WTC11 (cell line): ENCODE measurements at places on chromosomes 7 and 10. TPM values are rescaled to one million over a fixed set of nuclear protein-coding genes. Genes with fewer than 3 reads are reported as not detected.

Gene CLDN12
- total RNA-seq, result 39.4 to 47.5 TPM (median 44.1 TPM) in 3 replicates

Gene SLC18A2
- total RNA-seq, result 5.9 to 7.1 TPM (median 7.1 TPM) in 3 replicates

DNA sequence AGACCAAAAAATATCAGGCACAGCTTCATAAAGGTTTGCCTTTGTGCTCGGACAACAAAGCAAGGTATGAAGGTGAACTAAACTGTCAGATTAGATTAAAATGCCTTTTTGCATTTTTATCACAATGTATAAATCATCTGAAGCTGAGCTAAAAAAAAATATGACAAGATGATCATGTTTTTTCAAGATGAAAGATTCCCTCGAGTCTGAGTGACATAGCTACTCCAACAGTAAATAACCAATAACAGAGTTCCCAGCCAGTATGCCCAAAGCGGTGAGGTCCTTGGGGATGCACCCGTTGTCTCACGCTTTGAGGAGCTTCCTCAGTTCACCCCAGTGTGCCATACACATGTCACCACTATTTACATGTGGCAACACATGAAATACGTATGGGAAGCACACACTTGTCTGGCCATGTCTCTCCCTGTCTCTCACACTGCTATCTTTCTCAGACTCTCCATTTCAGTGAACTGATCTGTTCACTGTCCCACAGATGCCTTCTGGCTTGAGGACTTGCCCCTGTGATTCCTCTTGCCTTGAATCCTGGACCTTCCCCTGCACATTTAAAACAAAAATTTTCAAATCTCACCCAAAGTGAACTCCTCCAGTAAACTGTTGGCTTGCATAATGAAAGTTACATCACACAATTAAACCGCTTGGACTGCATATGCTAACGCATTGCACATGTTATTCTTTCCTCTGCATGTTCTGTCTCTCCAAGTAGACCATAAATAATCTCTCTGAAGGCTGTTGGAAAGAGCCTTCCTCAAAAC lies 2.6 kb upstream of the PIK3CG start:
- no peak for DNase-seq

DNA sequence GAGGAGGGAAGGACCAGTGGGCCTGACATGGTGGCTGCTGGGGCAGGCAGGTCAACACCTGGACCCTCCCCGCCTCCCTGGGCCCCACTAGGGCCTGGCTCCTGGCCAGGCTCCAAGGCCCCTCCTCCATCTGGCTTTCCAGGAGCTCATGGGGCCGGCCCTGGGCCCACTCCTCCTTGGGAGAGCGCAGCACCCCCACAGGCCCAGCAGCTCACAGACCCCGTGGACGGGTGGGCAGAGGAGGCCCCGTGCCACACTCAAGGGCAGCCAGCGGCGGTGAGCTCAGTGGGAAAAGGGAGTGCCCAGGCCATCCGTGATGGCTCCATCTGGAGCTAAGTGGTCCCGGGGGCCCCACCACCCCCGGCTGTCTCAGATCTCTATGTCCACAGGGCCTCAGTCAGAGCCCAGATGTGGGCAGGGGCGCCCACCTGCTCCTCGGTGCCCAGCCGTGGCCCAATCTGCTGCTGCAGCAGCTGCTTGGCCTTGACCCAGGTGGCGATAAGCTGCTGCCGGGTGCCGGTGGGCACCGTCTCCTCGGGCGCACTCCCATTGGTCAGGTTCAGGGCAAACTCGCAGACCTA lies 32.8 kb downstream of the CFAP46 start:
- peak; percentile 7 for DNase-seq

DNA sequence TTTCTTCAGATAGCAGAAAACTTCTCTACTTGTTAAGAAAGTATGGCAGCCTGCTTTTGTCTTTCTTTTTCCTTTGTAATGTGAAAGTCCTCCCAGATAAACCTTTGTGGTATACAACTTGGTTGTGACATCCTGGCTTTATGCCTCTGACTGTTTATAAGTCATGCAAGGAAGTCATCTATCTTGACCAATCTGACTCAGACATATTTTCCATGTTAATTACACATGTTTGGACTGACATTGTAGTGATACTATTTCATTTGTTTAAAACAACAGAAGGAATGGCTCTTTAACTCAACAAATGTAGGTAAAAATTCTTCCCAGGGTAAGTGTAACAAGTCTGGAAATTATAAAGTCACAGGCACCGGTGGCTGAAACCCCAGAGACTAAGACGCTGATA lies 341.6 kb upstream of the MEOX2 start:
- no peak for DNase-seq

DNA sequence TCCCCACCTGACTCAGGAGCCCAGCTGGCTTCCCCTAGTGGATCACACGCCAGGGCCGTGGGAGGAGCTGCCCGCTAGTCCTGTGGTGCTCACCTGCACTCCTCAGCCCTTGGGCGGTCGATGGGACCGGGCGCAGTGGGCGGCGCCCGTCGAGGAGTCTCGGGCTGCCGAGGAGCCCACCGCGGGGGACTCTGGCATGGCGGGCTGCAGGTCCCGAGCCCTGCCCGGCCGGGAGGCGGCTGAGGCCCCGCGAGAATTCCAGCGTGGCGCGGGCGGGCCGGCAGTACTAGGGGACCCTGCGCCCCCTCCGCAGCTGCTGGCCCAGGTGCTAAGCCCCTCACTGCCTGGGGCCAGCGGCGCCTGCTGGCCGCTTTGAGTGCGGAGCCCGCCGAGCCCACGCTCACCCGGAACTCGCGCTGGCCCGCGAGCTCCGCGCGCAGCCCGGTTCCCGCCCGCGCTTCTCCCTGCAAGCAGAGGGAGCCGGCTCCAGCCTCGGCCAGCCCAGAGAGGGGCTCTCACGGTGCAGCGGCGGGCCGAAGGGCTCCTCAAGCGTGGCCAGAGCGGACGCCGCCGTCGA lies 367.9 kb downstream of the TYW1 start:
- peak; percentile 44 for DNase-seq

- DNase-seq, result no peak
Observed at GRCh38 chr7:43648473-43649406, 65.8 kb downstream of the STK17A start.

- DNase-seq, result no peak
Observed at GRCh38 chr10:92011560-92012214, 88.1 kb downstream of the BTAF1 start.

DNA sequence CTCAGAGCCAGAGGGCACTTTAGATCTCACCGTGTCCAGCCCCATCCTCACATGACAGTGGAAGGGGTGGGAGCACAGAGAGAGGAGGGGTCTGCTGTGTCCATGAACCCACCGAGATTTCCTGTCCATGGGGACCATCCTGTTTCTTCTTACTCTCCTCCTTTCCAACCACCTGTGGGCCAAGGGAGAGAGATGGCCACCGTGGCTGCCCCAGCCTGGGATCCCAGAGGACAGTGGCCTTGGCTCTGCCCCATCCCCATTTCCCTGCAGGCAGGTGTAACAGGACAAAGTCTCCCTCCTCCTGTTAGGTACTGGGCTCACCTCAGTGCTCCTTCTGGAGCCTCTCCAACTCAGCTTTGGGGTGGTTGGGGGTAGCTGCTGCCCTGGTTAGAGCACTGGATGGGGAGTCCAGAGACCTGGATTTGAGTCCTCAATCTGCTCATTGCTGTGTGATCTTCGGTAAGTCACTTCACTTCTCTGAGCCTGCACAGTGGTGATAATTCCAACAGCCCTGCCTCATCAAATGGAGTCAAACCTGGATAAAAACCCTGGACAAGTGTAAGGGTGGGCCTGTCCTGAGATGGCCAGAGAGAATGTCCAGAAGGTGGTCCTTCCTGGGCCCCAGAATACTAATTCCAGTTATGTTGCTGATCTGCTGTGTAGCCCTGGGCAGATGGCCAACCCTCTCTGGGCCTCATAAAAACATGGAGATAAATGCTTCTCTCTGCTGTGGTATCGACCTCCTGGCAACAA lies 17.8 kb upstream of the PCBD1 start:
- peak; percentile 3 for DNase-seq

GRCh38 chr10:110509560-110509959 lies 11.9 kb downstream of the DUSP5 start:
- DNase-seq, result no peak

- DNase-seq, result no peak
Observed at GRCh38 chr10:6083523-6084475, 5.0 kb upstream of the RBM17 start.

DNA sequence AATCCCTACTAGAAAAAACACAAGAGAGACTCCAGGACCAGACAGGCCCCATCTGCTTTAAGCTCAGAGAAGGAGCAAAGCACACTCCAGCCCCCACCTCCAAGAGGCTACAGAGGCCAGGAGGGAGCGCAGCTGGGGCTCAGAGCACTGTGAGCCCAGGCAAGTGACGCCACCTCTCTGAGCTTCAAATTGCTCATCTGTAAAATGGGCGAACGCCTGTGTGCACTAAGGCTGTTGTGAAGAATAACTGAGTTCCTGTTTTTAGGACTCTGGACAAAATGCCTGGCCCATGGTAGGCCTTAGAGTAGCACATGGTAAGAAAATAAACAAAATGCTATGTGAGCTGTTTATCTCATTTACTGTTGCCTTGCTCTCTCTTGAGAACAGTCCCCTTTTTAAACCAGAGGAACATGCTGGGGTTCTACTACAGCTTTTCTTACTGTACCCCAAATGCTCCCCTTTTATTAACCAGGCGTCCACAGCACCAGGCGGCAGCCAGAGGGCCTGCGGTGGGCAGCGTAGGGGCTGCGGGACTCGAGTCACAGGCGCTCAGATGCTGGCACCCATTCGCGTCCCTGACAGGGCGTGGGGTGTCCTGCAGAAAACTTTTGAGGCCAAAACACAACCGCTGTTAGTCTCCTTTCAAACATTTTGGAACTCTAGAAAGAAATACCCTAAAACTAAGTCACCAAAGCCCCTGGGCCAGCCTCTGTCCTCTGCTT lies 103.8 kb downstream of the TAX1BP1 start:
- DNase-seq, result no peak

- DNase-seq, result no peak
Observed at GRCh38 chr7:119925581-119926289, 347.2 kb upstream of the KCND2 start.

DNA sequence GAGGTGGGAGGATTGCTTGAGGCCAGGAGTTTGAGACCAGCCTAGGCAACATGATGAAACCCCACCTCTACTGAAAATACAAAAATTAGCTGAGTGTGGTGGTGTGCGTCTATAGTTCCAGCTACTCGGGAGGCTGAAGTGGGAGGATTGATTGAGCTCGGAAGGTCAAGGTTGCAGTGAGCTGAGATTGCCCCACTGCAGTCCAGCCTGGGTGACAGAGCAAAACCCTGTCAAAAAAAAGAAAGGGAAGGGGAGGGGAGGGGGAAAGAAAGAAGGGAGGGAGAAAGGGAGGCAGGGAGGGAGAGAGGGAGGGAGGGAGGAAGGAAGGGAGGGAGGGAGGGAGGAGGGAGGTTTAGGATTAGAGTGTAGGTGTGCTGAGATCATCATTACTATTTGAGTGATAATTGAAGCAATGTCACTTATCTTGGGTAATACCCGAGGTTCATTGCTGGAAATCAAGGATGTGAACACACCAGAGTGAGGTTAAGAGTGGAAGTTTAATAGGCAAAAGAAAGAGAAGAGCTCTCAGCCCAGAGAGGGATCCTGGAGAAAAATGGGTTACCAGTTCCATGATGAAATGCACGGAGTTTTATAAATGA lies 27.6 kb downstream of the VCL start:
- DNase-seq, result no peak

DNA sequence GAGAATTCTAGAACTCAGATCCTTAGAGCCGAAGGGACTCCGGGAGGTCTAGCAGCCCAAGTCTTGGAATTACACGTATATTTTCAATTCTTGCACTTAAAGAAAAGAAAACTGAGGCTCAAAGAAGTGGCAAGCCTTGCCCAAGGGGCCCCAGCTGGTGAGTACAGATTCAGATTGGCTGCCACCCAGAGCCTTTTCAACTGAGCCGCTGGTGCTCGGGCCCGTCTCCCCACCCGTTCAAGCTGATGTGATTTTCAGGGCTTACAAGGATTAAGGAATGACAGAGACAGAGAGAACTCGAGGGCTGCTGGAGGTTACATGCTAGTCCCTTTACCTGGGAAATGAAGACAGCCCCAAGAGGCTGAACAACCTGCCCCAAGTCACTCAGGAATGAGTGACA lies 117.8 kb downstream of the ABLIM1 start:
- no peak for DNase-seq
